ENCODE measurements at places on chromosomes 1 and 21.

DNA sequence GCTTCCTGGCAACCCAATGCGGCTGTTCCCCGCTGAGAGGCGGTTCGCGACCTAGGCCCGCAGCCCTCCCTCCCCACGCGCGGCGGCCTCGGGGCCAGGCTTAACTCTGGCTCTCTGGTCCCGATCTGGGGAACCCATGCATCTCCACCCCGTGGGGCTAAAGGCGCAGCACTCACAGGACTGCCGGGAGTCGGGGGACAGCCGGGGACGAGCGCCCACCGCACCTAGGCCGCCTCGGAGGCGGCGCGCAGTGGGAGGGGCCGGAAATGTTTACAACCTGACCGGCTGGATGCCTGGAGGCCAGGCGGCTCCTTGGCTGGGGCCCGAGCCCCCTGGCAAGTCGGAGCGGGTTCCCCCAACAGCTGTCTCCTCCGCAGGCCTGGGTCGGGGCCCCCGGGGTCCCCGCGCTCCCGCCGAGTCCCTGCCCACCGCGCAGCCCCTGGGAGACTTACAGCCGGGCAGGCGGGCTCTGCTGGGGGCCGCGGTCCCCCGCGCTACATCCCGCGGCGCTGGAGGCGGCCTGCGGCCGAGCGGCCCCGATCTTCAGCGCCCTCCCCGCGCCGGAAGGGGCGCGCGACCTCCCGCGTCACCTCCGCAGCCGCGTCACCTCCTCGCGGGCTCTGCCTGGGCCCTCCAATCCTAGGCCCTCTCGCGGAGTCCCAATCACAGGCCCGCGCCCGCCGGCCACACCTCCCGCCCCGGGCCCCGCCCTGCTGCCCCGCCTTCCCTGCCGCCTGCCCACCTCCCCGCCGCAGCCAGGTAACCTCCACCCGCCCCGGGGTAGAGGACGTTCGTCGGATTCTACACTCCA lies at the start of gene ADIPOR1:
ADIPOR1 (minus strand) TSS at position 580 of the 811 bp plus-strand sequence. CDS start 7,242 bp downstream, outside the sequence.
- DNase-seq, result peak; percentile 88

DNA sequence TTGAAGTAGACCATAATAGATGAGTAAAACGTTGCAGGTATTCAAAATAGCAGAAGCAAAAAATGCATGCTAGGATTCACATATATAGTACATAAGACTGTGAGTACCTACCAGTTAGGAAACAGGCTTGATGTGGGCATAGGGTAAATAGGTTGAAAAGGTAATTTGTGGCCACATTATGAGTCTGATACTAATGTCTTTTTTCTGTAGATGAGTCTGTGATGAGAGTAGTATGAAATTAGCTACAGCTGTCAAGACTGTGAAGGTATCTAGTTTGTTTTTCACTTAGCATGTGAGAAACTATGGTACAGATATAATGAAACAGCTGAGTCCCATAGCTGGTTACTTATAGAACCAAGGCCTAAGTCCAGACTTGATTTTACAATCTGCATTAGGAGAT lies 12.4 kb upstream of the SPATA1 start:
- DNase-seq, result no peak

DNA sequence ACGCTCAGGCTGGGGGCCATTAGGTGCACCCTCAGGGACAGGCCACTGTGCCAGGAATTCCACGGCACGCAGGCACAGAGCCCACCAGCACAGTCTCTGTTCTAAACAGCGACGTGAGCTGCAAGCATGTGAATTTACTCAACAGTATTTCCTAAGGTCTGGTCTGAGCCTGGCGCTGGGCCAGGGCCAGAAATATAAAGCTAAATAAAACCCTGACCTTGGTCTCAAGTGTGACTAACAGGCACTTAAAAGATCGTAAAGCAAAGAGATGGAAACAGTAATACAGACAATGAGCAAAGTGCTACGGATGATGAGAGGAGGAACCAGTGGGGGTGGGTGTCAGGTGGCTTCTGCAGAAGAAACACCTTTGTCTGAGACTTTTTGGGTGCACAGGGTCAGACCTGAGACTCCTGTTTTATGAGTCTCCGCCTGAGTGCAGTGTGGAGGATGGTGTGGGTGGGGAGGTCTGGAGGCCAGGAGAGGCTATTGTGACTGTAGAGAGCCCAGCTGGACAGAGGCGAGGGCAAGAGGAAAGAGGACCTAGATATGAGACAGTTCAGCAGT lies 53.4 kb upstream of the EDN2 start:
- no peak for DNase-seq

- DNase-seq, result no peak
Observed at GRCh38 chr1:209774592-209774991, 9.8 kb downstream of the C1orf74 start.

GRCh38 chr1:21741206-21741605 lies 41.7 kb downstream of the USP48 start:
- DNase-seq, result no peak

DNA sequence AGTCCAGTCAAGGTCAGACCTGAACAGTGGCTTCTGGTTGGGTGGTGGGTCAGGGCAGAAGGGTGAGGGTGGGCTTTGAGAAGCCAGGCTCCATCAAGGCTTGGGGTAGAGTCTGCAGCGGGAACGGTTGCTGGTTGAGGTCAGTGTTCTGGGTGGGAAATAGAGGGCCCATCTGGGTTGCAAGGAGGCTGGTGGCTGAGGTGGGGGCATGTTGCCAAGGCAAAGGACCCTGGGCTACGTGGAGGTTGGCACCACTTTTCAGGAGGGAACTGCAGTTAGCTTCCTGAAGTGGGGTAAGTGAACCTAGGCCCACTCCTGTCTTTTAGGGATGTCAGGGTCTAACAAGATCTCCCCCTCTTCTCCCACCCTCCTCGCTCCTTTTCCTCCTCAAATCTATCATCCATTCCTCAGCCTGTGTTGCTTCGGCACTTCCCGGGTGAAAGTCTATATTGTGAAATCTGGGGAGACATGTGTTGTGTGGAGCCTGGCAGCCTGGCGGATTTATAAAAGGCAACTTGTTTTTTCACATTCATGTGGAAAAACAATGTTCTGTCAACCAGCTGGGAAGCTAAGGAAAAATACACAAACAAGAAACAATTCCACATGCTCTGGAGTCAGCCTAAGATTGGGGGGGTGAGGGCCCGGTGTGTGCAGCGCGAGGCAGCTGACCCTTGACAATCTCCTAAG lies 1.5 kb downstream of the IL22RA1 start:
- DNase-seq, result no peak

- DNase-seq, result no peak
Observed at GRCh38 chr1:187384504-187384903, 555.8 kb downstream of the PLA2G4A start.

- no peak for DNase-seq
Observed at GRCh38 chr1:40974945-40975344, 4.6 kb upstream of the CTPS1 start.

GRCh38 chr1:234336359-234336758 lies 36.9 kb upstream of the COA6 start:
- no peak for DNase-seq

DNA sequence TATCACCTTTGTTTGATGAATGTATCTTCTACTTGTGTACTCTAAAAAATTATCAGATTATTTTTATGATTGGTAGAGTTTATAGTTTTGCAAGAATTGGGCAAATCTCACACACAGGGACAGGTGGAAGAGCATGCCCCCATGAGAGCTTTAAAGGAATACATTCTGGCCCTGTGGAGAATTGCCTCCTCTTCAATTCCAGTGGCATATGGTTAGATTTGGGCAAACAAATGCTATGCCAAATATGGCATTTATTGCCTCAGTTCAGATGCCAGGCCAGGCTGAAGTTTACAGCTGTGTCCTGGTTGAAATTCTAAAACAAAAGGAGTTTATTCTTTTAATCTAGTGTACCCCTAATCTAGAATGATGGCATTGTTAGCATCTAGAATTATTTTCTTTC lies 162.4 kb upstream of the CACYBP start:
- DNase-seq, result no peak

GRCh38 chr1:25557543-25557942 lies 14.1 kb downstream of the LDLRAP1 start:
- no peak for DNase-seq

- DNase-seq, result no peak
Observed at GRCh38 chr1:26844424-26845196, 18.1 kb downstream of the ZDHHC18 start.

DNA sequence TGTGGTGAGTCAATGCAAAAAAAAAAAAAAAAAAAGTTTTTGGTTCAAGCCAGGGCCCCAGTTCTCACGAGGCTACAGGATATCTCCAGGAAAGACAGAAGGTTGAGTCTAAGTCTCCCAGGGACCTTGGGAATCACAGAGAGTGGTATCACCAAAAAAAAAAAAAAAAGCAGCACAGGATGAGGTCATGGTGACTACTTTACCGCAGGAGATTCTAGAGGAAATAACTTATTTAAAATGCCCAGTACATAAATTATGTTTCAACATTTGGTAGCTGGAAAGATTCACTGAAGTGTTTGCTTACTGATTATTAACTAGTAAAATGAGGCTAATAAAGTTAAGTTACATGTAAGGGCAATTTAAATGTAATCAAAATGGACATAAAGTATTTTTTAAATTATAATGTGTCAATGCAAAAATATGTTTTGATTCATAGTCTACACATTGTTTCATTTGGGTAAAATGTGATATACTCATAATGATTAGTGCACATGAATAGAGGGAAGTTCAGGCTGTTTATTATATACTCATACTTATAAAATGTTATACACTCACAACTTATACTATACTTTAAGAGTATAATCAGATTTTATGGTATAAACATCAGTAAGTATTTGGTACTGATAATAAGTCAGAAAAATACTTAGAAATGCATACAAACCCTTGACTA lies 84.1 kb downstream of the PLPPR5 start:
- no peak for DNase-seq

DNA sequence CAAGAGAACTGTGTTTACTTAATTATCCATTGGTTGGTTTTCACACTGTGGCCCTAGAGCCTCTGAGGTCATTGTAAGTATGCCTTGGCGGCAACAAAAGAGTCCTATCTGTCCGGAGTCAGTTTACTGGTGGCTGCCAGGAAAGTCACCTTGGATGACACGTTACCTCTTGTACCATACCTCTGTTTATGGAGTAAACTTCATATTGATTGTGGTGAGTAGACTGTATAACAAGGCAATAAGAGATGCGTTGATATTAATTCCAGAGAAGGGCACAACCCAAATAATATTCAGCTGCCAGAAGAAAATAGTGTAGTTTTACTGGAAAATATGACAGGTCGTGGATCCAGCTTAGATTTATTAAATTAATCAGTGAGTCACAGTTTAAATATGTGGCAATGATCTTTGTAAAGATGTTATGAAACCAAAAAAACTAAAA lies 20.4 kb upstream of the KIF14 start:
- no peak for DNase-seq

DNA sequence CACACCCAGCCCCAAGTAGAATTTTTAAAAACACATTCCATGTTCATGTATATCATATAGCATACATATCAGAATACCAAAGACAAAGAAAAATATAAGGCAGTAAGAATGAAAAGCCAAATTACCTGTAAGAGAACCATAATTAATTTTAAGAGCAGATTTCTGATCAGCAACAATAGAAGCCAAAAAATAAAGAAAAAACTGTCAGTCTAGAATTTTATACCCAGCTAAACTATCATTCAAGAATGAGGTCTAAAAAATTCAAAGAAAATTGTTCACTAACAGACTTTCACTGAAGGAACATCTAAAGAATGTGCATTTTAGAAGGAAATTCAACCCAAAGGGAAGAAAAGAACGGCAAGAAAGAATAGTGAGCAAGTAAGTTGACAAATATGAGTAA lies 10.6 kb upstream of the FUCA1 start:
- no peak for DNase-seq

DNA sequence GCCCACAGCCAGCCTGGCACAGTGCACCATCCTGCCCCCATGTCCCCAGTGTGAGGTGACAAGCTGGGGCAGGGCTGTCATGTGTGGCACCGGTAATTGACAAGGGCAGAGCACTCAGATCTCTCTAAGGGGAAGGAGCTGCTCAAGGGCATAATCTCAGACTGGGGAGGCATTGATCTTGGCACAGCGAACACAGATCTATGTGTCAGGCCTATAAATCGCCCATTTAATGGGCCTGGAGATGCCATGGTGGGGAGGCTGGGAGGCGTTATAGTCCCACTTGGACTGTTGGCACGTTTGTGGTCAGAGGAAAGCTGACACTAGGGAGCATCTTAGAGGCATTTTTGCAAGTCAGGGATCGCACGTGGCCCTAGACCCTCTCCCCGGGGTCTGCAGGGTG lies 594.1 kb downstream of the PTPRU start:
- DNase-seq, result no peak

All from stimulated activated CD8-positive, alpha-beta memory T cell treated with anti-CD3 and anti-CD28 coated beads, Interleukin-4, amount 100 ng/mL, for 4 hours (primary cell).